ENCODE measurements at places on chromosomes 13 and 19.

DNA sequence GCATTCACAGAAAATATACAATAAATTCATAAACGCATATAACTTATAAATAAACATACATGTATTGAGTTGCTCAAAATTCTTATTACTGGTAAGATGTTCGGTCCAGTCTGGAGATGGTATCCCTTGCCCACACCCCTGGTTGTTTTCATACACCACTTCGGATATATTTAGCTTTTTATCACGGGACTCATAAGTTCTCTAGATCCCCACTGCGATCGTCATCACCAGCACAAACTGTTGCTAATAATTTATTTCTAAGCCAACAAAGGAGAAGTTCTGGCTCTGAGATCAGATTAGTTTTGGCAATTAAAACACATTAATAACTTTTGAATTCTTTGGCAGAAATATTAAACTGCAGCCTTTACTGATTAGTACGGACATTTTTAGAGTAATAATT is 23.0 kb upstream of the SGCG start:
- DNase-seq = no peak

DNA sequence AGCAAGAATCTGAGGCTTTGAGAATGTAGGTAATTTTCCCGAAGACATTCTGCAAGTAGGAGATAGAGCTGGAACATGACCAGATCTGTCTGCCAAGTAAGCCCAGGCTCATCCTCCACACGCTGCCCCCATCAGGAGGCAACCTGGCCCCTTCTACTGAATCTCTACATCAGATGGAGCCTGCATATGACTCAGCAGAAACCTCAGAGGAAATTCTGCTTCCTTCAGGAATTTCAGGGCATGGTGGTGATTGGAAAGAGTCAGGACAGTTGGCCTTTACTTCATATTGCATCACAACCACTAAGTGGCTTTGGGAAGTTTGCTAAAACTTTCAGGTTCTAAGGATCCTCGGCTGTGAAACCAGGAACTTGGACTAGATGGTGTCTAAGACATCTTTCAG is 85.2 kb downstream of the LRRC63 start:
- no peak for DNase-seq

- no peak for DNase-seq
These were observed 26.4 kb downstream of the AKAP11 start for GRCh38 chr13:42298392-42298791.

GRCh38 chr13:84139561-84140158 is 257.4 kb upstream of the SLITRK1 start:
- no peak for DNase-seq

All from NCI-H1436 (cell line).